ENCODE measurements at places on chromosomes 2 and 18.

- DNase-seq, result peak; percentile 69
Measured at GRCh38 chr2:41736105-41736567, 311.7 kb upstream of the PKDCC start.

GRCh38 chr2:207073412-207073800 is 92.3 kb downstream of the KLF7 start:
- DNase-seq, result no peak

DNA sequence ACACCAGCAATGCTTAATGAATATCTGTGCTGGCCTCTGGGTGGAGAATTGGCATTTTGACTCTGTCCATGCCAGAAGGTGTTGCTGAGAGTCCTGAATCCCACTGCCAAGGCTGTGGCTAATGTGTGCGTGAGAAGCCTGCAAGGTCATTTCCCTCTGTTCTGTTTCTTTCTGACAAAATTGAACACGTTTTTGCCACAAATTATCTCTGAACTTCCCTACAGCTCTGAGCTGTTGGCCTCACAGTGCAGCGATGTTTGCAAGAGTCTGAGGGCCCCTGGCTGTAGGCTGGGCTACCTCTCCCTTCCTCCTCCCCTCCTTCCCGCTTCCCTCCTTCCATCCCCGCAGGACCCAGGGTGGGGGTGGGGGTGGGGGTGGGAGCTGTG is 154.1 kb upstream of the HS6ST1 start:
- no peak for DNase-seq

- DNase-seq, result no peak
Measured at GRCh38 chr2:157473581-157473980, 29.7 kb upstream of the CYTIP start.

DNA sequence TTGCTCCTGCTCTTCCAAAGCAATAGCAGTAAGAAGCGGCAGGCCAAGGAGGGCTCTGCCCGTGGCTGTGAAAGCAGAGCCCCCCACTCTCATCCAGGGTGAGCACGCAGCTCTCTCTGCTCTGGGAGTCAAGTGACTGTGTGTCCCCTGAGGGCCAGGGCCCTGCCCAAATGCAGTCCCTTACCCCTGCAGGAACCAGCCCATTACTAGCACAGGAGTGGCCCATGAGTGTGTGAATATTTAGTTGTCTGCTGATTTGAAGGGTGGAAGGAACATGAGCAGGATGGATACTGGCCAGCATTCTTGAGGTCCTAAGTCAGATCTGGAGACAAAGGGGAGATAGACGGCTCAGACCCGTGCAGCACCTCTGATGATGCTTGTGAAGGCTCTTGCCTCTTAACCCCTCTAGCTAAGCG is 69.7 kb upstream of the FOSL2 start:
- DNase-seq, result no peak

GRCh38 chr2:27051902-27052645 is 606 bp downstream of the AGBL5 start:
- no peak for DNase-seq

- peak; percentile 74 for DNase-seq
Measured at GRCh38 chr2:20592106-20593071, 58.5 kb downstream of the HS1BP3 start.
